Type B pancreatic cell (in vitro differentiated cells): ENCODE measurements at places on chromosomes 1 and 21. TPM values are rescaled to one million over a fixed set of nuclear protein-coding genes. Genes with fewer than 3 reads are reported as not detected.

LCE1F gene
- not detected in 2 replicates for total RNA-seq

FAM78B gene
- total RNA-seq, result 2.6 and 2.9 TPM in 2 replicates

ALX3 gene
- total RNA-seq, result 1.4 and 19.8 TPM in 2 replicates

CLDN14 gene
- total RNA-seq, result not detected in 2 replicates

CNKSR1 gene
- total RNA-seq, result 16.5 and 50.5 TPM in 2 replicates

SPATA1 gene
- 0.67 and 1.8 TPM in 2 replicates for total RNA-seq

DNA sequence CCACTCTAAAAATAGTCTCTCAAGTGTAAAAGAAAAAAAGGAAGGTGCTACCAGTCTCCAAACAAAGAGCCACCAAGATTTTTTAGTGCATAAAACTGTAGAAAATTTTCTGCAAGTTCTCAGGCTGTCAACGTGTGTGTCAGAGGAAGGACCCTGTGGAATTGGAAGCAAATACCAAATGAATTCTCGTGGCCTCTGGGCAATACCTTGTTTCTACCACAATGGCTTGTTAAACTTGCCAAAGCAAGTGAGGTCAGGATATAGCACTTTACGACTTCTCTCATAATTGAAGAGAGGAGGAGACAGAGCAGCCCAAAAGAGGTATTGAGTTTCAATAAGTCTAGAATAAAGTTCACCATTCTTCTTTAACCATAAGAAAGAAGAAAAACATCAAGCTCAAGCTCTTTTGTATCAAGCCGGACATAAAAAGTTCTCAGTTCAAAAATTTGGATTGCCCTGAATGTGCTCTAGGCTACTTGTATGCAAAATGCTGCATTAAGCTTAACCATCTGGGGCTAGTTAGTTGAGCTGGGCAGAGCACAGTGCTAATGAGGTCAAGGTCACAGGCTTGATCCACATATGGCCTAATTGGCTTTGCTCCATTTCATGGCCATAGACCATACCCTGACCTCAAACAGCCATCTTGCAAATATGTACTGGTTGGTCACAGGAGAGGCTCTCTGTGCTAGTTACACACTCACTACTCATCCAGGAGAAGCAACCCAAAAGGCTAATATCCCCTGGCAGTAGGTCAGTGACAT lies 60.5 kb downstream of the TBX15 start:
- no peak for DNase-seq

DNA sequence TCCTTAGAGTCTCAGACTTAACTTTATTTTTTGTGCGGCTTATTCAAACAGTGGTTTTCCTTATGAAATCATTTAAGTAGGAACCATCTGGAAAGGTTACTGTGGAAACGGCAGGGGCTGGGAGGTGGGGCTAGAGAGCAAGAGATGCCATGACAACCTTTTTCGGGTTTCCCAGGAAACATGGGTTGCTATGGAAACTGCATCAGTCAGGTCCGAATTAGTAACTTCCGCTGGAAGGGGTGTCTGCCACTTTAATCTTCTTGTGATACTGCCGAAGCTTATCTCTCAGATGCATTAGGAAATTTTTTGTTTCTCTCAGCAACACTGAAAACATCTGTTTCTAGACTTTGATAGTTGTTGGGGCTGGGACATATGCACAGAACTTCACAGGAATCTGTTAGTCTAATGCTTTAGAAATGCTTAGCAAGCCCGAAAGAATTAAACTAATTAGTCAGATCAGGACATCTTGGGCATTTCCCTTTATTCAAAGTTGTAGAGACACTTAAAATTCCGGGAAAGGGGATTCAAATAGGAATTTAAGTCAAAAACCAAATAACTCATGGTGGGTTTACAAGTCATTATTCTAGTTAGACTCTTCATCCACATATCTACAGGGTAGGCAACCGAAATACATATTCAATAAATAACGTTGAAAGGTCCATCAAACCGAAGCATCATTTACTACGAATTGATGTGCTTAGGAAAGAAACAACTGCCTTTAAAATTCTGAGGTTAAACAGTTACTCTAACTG lies 2.6 kb downstream of the KCNA3 start:
- no peak for DNase-seq

GRCh38 chr1:107952989-107953388 lies 12.0 kb downstream of the VAV3 start:
- DNase-seq, result no peak

DNA sequence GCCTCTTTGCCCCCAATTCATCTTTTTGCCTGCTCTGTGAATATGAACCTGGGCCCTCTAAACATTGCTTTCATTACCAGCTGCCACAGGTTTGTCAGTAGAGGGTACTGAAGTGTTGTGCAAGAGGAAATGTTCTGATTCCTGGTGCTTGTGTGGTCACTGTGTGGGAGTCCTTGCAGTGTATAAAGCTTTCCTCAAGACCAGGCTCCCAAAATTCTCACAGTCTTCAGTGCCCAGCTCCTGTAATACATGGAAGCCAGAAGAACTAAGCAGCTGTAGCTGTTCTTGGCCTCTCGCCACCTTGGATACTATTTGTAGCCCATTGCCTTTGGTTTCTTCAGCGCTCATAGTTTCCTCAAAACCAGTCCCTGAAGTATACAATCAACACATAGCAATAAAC lies 1046.2 kb downstream of the BRINP3 start:
- DNase-seq, result no peak

GRCh38 chr1:246104927-246105326 lies 402.2 kb downstream of the SMYD3 start:
- no peak for DNase-seq

GRCh38 chr1:98077691-98078090 lies 156.9 kb upstream of the DPYD start:
- DNase-seq, result no peak

DNA sequence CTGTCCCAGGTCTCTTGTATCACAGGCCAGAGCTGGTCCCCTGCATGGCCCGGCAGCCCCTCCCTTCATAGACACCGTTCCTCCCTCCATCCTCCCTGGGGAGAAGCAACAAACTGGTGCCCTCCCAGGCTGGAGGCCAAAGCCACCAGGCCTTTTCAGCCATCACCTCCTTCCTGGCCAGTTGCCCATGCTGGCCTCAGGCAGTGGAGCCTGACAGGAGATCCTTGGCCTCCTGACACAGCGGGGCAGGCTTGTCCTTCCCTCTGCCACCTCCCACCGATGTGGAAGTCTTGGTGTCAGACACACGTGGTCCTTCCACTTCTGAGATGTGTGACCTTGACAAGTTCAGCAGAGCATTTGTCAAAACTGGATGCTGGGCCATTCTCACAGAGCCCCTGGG lies 206.0 kb downstream of the HIVEP3 start:
- no peak for DNase-seq

DNA sequence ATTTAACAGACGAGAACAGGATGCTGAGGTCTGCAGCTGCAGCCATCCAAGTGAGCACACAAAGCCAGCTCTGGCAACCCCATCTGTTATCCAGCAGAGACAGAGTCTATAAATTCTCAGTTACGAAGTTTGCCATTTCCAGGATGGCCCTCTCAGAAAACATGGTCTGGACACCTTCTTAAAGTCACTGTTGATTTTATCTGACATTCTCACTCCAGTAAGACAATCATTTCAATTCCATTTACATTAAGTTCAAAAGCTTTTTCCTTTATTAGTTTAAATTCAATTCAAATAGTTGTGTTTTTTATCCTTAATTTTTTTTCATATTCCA lies 125.5 kb downstream of the DMRTB1 start:
- no peak for DNase-seq

- DNase-seq, result no peak
Measured at GRCh38 chr1:56508523-56508983, 70.8 kb downstream of the PLPP3 start.

GRCh38 chr1:62585469-62586155 lies 11.7 kb upstream of the ANGPTL3 start:
- DNase-seq, result no peak

DNA sequence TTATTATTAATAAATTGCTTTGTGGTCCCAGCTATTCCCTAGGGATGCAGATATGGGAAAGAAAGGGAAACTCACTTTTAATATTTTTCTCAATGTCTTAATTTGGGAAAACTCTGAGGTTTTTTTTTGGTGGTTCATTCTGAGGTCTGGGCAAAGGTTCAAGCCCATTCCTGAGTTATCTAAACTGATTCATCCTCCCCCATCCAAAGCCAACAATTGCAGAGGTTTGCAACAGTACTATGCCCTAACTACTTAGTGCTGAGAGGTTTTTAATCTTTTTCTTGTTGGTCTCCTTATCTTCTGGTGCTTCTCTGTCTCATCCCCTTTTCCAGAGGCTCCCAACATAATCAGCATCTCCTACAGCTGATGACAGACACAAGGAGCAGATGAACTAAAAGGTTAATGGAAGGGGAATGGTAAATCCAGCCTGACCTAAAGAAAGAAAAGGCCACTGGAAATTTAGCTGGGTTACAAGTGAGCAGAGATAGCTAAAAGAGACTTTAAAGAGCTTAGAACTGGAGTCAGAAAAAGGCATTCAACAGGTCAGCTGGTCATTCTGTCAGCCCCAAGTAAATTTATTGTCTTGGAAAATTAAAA lies 390.4 kb downstream of the TGFB2 start:
- no peak for DNase-seq
